ENCODE measurements at places on chromosomes 3 and 15.

GRCh38 chr3:63383040-63383439 lies 104.9 kb downstream of the SYNPR start:
- DNase-seq: no peak

- DNase-seq: no peak
Observed at GRCh38 chr3:101413656-101414055, 93.3 kb upstream of the IMPG2 start.

DNA sequence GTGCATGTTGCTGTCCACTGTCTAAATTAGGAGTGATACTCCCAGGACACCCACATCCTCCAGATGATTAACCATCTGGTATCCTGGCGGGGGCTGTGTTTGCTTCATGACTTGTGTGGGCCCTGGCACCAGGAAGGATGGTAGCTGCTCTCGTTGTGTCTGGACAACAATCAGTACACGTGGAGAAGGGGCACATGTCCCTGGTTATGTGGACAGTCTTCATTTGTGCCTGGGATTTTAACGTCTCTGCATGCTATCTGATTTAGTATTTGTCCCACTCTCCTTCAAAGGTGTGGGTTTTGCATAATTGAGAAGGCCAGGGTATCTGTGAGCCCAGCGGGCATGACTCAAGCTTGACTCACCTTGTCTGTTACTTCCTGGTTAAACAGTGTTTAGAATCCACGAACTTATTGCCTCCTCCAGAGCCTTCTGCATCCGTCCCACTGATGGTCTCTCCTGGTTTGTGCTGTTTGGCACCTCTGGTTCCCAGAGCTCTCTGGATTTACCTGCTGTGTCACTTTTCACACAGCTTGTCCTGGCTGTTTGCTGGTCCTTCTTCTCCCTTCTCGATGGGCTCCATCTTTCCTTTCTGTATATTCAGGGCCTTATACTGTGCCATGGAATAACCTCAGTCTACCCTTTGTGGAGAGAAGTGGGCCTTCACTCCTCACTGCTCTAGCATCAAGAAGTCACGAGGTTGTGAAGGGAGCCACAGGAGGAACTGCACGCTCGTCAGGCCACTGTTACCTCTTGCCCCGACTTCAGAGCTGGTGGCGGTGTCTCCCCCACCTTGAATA lies 32.5 kb downstream of the ARNT2 start:
- DNase-seq: no peak

- DNase-seq: no peak
Observed at GRCh38 chr3:48243886-48244285, 3.0 kb downstream of the ZNF589 start.

- no peak for DNase-seq
Observed at GRCh38 chr15:90187257-90187868, 13.8 kb upstream of the SEMA4B start.
